ENCODE measurements at places on chromosomes 2 and 18. TPM values are rescaled to one million over a fixed set of nuclear protein-coding genes. Genes with fewer than 3 reads are reported as not detected.

Gene OSR1
- total RNA-seq = not detected

Gene ITGB6
- 50.4 TPM for total RNA-seq

Gene C1QL2
- total RNA-seq = not detected

Gene GPD2
- 30.6 TPM for total RNA-seq

DNA sequence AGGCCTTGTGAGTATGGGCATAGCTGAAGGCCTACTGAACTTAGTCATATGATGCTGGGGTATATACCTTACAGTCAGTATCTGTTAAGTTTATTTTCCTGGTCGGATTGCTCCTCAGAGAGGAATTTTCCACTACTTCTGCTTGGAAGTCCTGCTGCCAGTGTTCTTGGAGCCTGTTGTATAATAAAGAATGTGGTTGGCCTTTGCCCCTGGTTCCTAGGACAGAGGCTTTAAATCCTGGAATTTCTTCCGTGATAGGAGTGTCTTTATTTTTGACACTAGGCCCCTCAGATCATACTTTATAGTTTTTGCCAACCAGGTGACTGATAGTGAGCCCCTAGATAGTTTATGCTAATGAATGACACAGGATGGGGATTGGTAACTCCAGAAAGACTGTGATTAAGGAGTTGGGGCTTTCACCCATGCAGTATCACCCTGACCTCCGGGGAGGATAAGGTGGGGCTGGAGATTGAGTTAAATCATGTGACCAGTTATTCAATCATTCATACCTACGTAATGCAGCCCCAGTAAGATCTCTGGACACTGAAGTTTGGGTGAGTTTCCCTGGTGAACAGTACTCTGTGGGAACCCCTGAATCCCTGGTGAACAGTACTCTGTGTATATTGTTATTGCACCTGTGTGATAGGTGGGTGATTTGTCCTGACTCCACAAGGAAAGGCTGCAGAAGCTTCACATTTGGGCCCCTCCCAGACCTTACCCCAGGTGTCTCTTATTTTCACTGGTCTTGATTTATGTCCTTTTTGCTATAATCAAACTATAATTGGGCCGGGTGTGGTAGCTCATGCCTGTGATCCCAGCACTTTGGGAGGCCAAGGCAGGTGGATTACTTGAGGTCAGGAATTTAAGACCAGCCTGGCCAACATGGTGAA, 56.9 kb downstream of the COMMD1 start:
- DNase-seq = no peak

- DNase-seq = no peak
Observed at GRCh38 chr2:125070726-125071505, 1045.8 kb downstream of the CNTNAP5 start.

DNA sequence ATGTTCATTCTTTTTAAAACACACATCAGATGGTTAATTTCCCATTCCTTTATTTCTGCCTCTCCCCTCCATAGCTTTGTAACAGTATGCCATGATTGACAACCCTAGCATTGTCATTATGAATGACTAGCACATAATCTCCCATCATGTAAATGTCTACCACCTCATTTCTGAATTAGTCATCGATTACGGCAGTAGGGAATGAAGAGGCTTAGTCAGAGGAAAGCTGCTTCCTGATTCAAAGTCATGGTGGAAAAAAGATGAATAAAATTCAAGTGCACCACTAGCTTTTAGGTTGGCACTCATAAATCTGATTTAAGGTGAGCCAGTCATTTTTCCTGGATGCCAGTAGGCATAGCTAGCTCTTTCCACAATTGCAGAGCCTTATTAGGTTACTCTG, 19.1 kb upstream of the ACMSD start:
- peak; percentile 54 for DNase-seq

DNA sequence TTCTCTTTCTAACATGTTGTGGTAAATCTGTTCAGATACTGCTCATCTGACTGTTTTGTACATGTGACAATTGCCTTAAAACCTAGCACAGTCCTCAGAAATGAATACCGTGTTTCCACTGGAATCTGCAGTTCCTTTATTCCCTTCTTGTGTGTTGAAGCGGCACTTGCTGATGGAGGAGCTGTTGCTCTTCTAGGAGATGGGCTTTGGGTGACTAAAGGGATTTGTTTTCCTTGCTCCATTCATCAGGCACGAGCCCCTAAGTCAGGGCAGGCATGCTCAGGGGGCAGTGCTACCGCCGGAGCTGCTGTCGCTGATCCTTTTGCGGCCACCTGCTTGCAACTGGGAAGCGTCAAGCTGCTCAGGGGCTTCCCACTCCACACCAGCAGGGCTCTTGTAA, 32.5 kb upstream of the CEP68 start:
- DNase-seq = no peak

GRCh38 chr2:180255981-180256380, 248.9 kb upstream of the CWC22 start:
- no peak for DNase-seq

GRCh38 chr18:44156776-44157335, 523.8 kb upstream of the SETBP1 start:
- DNase-seq = no peak

Gene RBM44
- total RNA-seq = 0.14 TPM

Gene TOGARAM2
- not detected for total RNA-seq

DNA sequence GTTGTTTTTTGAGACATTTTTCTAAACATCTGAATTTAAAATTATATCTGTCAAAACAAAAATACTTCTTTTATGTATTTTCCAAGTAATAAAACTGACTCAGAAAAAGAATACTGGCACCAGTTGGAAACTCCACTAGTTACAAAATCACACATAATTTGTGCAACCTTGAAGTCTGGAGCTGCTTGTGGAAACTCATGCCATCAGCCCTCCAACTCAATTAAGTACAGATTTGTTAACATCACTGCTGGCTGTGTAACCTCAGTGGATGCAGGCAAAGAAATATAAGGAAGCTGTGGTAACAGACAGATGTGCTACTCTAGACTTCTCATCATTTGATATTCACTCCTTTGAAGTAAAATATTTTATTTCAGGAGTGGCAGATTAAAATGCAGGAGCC, 30.0 kb upstream of the RAPH1 start:
- no peak for DNase-seq

Gene NAT8
- not detected for total RNA-seq

Gene GAL3ST2
- not detected for total RNA-seq

GRCh38 chr2:159094173-159094737, 125.8 kb downstream of the TANC1 start:
- DNase-seq = peak; percentile 69

GRCh38 chr2:42752314-42752713, 11.6 kb downstream of the OXER1 start:
- DNase-seq = no peak

GRCh38 chr2:28277466-28277865, 115.2 kb upstream of the FOSL2 start:
- no peak for DNase-seq

Gene LYG1
- total RNA-seq = 0.12 TPM

DNA sequence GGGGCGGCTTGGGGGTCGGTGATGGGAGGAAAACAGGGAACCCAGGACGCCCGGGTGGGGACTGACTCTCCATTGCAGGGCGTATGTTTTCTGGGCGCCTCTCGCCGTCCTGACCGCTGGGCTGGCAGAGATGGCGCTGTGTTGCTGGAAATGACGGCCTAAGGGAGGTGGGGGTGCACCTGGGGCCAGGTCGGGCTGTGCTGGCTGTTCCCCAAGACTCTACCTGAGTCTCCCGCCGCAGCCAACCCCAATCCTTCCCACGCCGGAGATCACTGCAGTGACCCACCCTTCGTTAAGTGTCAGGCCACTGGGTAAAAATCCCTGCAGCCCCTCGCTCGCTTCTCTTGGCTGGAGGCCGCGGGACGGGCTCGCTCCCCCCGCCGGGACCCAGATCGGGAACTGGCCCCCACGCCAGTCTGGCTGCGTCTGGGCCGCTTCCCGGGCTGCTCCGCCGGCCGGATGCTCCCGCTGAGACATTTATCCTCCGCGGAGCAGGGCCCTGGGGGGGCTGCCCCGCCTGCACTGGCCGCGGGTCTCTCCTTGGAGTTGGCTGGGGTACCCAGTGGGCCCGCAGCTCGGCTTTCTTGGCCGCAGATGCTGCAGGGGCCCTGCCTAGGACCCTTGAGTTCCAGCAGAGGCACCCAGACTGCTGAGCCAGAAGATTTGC, 7.8 kb upstream of the ARMC9 start:
- DNase-seq = no peak

DNA sequence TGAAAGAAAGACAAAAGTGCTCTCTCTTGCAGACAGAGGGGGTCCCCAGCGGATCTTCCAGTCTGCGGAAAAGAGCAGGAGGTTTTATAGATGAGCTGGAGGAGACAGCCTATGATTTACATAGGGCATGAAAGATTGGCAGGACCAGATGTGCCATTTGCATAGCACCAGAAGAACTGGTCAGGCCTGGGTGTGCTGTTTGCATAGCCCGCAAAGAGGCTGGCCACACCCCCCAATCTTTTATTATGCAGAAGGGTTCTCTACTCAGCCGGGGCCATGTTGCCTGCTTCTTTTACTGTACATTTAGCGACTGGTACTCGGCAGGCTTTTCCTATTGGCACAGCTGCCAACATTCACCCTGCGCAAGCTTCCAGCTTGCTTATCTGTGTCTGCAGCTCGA, 317.6 kb downstream of the GALR1 start:
- no peak for DNase-seq

DNA sequence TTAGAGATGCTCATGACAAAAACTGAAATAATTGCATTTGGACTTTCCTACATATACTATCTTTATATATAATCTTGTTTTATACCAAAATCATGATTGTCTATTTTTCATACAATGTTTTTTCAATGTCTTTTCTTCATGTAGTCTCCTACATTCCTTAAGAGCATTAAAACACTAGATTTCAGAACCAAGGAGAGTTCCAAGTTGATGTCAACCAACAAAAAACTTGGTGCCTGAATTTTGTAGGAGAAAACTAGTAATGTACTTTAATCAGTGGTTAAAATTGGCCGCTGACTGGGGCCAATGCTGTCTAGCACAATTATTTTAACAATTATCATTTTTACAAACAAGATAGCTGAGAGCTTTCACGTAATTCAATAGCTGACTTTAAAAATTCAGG, 678.8 kb downstream of the DCC start:
- DNase-seq = no peak

GRCh38 chr18:78981394-78981831, 1.8 kb downstream of the SALL3 start:
- DNase-seq = no peak

Gene HOXD1
- total RNA-seq = 9.3 TPM

Gene FABP1
- total RNA-seq = not detected

Gene PLEK
- not detected for total RNA-seq

DNA sequence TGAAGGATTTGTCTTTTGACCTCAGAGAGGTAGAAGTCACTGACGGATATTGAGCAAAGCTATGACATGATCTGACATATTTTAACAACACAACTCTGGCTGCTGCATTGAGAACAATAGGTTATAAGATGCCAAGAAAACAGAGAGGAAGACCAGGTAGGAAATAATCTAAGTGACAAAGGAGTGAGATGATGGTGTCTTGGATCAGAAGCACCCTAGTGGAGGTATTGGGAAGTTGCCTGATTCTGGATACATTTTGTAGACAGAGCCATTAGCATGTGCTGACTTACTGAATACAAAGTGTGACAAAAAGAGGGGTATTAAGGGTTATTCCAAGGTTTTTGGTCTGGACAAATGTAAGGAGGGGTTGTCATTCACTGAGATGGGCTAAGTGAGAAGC, 1438.1 kb downstream of the DPP10 start:
- no peak for DNase-seq
